Left lung (tissue), 14 donors: ENCODE measurements at places on chromosomes 4 and X. TPM values are rescaled to one million over a fixed set of nuclear protein-coding genes. Genes with fewer than 3 reads are reported as not detected.

- peaks cover 10% of the 10 kb centered on the region for H3K36me3 ChIP-seq
- H3K27me3 ChIP-seq = no peaks in the 10 kb centered on the region
Measured at GRCh38 chr4:3254302-3255131, 5.6 kb downstream of the MSANTD1 start.

The VEGFD gene
- total RNA-seq = 6.2 TPM

DNA sequence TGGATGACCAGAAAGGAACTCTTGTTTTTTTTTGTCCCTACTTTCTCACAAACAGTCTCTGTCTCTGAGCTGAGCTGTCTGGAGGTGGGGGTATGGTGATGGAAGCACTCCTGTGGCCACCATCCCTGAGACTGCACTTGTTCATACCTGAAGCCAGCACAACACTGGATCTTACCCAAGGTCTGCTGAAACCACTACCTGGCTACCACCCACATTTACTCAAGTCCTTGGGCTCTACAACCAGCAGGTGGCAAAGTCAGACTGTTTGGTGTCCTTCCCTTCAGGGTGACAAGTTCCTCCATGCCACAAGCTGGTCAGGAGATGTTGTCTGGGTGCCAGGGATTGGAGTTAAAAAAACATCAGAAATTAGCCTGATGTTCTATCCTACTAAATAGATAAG is 89.7 kb downstream of the NEXMIF start:
- DNase-seq = no peak
- no peaks in the 10 kb centered on the region for H3K27me3 ChIP-seq
- H3K27ac ChIP-seq = no peak overlapping the region
- no peak overlapping the region for H3K4me3 ChIP-seq
- no peaks in the 10 kb centered on the region for H3K36me3 ChIP-seq
- H3K4me1 ChIP-seq = no peaks in the 10 kb centered on the region

- no peaks in the 10 kb centered on the region for H3K4me1 ChIP-seq
- no peak for DNase-seq
- H3K36me3 ChIP-seq = no peaks in the 10 kb centered on the region
Measured at GRCh38 chr4:154709550-154709949, 34.2 kb upstream of the LRAT start.
